ENCODE measurements at places on chromosomes 1 and 21.

DNA sequence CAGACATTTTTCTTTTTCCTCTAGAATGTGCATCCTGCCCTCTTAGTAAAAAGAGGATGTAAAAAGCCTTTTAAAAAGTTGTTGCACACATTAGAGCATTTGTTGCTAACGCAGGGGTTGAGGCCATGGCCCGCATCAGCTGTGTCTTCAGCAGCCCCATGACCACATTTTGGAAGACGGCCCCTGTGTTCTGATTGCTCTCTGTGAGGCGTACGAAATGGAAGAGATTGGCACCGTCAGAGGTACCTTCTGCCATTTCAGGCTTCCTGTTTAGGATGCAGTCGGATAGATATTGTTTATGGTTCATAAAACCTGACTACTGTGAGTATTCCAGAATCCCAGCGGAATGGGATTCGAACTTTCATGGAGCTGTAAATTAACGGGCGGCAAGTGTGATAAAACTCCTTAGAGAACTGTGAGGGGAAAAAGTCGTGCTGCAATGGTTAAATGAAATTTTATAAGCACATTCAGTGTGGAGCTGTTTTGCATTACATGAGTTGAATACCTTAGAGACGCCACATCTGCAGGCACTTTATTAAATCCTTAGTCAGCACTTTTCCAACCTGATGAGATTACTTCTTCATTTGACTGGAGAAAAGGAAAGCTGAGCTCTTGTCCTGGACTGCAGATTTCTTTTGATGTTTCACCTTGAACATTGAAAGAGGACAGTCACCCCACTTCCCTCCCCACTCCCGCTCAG, 273.9 kb downstream of the TM2D1 start:
- DNase-seq: no peak

DNA sequence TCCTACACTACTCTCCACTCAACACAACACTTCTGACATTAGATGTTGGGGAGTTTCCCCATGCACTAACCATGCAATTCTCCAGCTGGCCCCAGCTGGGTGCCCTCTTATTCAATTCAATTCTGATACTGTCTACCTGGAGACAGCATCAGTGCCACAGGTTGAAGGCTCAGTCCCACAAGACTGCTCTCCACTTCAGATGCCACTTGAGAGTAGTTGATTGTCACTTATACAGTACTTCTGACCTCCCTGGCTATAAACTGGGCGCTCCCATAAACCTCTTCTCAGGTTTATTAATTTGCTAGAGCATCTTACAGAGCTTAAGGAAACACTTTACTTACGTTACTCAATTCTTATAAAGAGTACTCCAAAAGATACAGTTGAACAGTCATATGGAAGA, 442.3 kb downstream of the LRRIQ3 start:
- no peak for DNase-seq

- no peak for DNase-seq
Observed at GRCh38 chr1:42231253-42231652, 66.7 kb upstream of the GUCA2A start.

DNA sequence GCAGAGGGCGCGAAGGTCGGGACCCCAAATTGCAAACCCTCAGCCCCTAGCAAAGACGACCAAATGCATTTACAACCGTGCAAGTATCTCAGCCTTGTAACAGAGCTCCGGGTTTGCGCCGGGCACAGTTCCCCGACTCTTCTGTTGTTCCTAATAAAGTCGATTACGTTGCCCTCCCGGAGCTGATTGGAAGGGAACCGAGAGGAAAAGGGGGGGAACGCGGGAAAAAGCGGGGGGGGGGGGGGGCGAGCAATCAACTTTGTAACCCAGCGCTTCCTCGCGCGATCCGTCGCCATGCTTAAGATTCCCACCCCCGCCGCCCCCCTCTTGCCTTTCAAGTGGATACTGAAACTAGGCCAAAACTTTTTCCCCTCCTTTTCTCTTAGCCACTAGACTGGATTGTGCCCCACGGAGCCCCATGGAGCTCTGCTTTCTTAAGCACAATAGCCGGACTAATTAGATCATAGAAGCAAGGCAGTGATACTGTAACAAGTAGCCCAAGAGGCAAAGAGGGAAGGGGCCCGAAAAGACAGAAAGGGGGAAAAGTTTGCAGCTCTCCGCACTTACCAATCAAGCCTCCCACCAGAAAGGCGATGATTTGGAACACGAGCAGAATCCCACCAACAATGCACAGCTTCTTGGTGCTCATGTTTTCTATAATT, 565 bp downstream of the WLS start:
- peak; percentile 86 for DNase-seq

GRCh38 chr1:218259800-218260199, 25.3 kb upstream of the RRP15 start:
- DNase-seq: peak; percentile 42

GRCh38 chr21:44687671-44688070, 5.7 kb upstream of the KRTAP12-1 start:
- no peak for DNase-seq

- peak; percentile 73 for DNase-seq
Observed at GRCh38 chr1:89739013-89739843, 81.6 kb upstream of the LRRC8D start.

GRCh38 chr1:115436596-115436995, 98.5 kb upstream of the NGF start:
- DNase-seq: no peak

DNA sequence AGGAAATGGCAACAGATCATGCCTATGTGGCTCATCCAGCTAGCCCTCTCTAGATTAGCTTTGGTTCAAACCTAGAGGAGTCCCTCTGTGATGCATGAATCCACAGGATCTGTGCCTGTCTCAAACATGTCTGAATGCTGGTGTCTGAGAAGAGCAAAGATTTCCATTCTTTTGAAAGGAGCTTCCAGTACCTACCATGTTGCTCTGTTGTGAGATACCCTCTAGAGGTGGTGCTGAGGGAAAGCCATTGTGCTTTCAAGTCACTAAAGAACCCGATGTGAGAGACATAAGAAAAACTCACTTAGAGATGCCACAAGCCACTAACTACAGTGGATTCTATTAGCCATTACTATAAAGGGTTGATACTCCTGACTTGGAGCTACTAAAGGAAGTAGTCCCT, 103.6 kb downstream of the LRRC40 start:
- no peak for DNase-seq

GRCh38 chr1:175514387-175514953, 228.9 kb downstream of the TNR start:
- no peak for DNase-seq

GRCh38 chr1:62508187-62508758, 71.4 kb downstream of the USP1 start:
- DNase-seq: peak; percentile 61

DNA sequence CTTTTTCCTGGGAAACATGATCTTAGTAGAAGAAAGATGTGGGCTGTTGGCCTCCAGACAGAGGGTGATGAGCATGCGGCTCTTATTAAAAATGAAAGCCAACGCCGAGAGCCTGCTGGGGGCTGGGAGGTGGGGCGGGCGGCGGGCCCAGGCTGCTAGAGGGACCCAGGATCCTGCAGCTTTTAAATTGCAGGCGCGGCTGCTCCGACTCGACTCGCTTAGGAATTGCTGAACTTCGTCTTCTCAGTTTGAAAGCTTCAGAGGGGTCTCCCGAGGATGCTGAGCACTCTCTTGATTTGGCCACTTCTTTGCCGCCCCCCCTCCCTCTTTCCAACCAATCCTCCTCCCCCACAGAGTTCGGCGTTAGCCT, 1.2 kb downstream of the AGPAT3 start:
- DNase-seq: peak; percentile 47

DNA sequence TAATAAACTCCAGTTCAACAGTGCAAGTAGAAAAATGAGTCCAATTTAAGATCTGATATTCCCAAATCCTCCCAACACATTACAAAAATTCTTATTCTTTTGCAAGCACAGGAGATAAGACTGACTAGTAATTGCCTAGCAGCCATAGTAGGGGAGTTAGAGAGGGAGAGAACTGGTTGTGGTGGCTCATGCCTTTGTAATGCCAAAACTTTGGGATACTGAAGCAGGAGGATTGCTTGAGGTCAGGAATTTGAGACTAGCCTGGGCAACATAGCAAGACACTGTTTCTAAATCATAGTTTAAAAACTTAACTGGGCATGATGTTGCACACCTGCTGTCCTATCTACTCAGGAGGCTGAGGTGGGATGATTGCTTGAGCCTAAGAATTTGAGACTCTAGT, 26.7 kb upstream of the PAPPA2 start:
- no peak for DNase-seq

DNA sequence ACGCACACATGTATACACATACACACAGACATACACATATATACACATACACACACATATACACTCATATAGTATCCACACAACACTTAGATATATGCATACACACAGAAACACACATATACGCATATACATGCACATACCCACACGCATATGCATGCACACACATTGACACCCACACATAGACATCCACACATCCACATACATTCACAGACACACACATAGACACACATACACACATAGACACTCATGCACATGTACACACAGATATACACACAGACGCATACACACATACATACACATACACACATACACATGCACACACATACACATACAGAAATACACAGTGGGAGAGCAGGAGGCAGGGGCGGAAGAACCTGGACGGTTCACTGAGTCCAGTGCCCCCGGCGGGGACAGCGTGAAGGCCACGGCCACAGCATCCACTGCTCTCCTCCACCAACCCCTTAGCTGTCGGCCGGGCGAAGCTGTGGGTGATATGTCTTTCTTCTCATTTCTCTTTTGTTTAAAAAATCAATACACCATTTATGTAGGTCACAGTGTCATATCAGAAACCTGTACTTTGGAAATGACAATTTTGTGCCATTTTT, 2.8 kb upstream of the C1QB start:
- DNase-seq: no peak

DNA sequence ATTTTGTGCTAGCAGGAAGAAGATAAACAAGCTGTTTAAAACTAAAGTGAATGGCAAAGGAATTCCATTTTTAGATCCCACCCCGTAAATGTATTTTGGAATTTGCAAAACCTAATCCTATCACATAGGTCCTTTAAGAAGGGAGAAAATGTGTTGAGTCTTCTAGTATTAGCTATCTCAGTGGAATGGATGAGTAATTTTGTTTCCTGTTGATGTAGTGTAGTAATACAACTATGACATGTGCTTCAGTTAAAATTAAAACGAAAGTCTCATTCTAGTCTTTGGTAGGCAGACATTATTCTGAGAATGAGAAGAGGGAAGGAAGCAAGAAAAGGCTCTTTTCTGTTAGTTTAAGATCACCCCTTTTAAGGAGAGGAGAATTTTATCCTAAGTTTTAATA, 265.9 kb upstream of the C1orf105 start:
- DNase-seq: peak; percentile 92

GRCh38 chr1:24454673-24455072, 39.1 kb downstream of the NIPAL3 start:
- DNase-seq: peak; percentile 9

DNA sequence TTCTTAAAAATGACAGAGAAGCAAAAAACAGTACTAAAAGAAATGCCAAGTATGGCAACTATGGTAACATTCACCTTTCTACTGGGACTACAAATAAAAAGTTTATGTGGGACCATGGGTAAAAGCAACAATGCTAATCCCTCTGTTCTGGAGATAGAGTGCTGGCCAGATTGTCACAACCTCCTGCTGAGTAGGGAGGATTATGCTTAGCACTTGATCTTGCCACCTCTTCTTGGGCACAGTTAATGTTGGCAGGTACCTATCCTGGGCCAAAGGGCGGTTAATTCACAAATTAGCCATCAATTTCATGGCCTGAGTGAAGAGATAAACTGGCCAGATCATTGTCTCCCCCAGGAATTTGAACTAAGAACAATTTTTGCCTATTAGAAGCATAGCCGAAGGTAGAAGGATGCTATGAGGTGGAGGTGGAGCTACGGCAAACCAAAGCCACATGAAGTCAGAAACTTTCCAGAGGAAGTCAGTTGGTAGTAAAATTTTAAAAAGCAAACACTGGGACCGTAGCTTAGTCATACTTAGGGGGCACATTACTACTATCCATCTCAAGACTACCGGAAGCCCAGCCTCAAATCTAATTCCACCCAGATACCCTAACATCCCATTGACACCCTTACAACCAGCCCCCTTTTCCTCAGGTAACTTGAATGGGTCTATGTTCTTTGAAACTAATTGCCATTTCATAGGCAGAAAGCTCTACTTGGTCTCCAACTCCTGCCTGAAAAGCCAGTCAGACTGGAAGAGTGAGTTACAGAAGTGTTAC, 2.7 kb downstream of the SCYL3 start:
- no peak for DNase-seq

DNA sequence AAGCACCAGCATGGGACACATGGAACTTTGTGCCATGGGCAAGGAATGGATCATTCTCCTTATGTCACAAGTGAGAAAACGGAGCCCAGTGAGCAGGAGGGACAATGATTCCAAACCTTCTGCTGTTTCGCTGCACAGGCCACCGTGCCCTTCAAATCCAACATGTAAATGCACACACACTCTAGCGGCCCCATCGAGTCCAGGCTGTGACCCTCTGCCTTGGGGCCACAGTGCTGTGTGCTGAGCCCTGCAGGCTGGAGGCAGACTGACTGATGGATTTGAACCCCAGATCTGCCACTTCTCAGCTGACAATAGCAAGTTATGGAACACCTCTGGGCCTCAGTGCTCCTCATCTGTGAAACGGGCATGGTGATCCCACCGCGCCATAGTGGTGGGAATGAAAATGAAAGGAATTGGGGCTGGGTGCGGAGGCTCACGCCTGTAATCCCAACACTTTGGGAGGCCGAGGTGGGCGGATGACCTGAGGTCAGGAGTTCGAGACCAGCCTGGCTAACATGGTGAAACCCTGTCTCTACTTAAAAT, 63.6 kb downstream of the ALPL start:
- no peak for DNase-seq

GRCh38 chr1:9442278-9442846, 96.9 kb upstream of the SLC25A33 start:
- peak; percentile 28 for DNase-seq

DNA sequence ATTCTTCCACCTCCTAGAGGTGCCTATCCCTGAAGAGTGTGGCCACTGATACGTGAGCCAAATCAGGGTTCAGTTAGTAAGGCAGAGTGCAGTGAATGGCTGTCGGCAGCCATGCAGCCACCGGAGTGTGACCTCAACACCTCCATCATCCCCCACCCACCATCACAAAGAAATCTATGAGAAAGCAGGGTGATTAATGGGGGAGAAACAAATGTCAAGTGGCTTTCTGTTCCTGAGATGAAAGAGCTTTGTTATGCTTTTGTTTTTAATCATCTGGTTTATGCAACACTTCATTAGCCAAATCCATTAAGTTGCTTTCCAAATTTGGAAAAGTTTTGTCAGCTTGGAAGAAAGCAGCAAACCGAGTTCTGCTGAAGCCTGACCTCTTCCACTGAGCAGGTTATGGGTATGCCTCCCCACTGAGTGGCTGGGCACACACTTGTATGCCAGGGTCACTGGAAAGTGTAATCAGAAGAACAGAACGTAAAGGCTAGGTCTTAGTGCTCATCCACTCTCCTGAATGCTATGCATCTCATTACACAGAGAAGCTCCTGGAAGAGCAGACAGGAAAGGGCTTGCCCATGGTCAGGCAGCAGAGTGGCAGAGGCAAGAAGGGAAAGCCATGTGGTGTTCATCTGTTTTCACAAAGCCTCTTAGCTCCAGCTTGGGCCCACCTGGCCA, 57.1 kb upstream of the ATP1B1 start:
- DNase-seq: no peak

Measured in ELR (cell line).